ENCODE measurements at places on chromosomes 4 and X.

- no peak for DNase-seq
Measured at GRCh38 chr4:158599150-158599549, 72.5 kb downstream of the C4orf46 start.

GRCh38 chr4:89259301-89260028 is 48.1 kb downstream of the GPRIN3 start:
- no peak for DNase-seq

DNA sequence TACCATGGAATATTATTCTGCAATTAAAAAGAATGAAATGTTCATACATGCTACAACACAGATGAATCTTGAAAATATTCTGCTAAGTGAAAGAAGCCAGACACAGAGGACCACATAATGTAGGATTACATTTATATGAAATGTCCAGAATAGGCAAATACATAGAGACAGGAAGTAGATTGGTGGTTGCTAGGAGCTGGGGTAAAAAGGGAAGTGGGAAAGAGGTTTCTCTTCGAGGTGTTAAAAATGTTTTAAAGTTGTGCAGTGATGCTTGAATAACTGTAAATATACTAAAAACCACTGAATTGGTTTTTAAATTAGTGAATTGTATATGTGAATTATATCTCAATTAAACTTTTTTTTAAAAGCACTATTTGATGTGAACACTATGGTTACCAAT is 3.6 kb upstream of the NXT2 start:
- no peak for DNase-seq

DNA sequence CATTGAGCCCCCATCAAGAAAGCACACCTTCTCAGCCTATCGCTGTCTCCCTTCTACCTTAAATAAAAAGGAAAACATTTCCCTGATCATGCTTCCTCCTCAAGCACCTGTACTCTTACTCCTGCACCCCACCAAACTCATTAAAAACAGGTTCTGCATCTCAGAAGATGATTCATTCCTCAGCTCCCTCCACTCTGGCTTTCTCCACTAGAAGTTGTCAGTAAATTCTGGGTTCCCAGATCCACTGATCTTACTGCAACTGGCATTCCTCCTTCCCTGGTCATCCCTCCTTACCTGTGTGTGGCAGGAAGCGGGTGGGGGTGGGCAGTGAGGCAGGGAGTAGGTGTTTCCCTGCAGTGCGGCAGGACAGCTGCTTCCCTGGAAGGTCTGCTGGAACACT is 108.8 kb downstream of the GPR143 start:
- no peak for DNase-seq

DNA sequence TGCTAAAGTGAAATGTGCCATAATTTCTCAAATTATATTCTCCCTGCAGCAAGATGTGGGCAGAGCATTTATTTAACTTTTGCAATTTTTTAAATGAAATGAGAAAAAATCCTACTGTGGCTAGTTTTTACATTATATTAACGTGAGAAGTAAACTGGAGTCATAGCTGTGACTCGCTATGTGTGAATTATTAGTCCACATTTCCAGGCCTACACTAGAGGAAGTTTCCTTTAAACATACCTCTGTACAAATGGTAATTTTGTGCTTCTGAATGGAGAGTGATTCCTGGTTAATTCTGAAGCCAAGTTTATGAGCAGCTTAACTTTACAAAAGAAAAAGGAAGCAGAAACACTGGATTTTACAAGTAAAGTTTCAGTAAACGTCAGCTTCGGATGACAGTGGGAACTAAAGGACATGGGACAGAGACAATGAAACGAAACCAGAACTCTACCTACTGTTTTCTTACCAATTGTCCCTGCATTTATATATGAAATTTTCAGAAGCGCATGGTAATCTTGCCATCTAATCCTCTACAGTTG is 72.4 kb downstream of the FBXO8 start:
- no peak for DNase-seq

- no peak for DNase-seq
Measured at GRCh38 chrX:70592091-70592490, 147.5 kb downstream of the DLG3 start.

- no peak for DNase-seq
Measured at GRCh38 chr4:117793845-117794480, 240.3 kb upstream of the NDST3 start.

DNA sequence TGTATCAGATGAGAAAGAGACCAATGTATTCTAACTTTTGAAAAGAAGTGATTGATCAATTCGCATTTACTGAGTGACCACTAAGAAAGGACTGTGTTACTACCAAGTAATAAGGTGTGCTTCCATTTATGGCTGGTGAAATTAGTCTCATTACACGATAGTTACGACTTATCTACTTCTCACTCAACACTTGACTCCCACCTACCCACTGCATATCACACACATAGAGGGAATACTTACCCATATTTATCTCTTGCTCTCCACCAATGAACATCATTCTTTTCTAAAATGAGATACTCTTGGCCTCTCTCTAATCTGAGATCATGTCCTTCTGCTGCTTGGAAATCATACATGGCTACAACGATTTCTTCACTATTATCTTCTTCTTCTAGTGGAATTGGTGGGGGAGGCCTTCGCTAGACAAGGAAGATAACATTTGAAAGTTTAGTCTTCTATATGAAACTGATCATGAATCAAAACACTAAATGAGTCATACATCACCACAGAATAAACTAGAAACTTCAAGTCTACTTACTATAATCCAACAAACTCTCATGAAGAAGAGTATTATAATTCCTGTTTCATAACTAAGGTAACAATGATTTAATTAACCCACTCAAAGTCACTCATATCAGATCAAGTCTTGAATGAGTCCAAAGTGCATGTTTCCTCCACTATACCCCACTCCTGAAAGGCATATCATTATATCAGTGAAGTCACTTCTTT is 33.7 kb upstream of the TXK start:
- no peak for DNase-seq

DNA sequence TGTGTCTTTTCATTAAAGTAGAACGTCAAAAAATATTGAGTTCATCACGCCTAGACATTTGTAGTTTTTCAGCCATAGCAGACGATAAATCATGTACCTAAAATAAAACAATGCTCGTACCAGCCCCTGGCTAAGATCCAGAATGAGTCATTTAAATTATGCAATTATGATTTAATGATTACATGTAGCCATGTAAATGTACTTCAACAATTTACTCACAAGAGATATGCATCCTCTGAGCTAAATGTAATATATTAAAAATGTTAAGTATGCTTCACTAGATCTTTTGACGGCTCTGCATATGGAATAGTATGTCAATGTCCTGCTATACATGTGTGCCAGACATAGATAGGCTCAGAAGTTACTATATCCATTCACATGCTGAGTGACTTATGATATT is 1077.8 kb downstream of the ARAP2 start:
- no peak for DNase-seq

DNA sequence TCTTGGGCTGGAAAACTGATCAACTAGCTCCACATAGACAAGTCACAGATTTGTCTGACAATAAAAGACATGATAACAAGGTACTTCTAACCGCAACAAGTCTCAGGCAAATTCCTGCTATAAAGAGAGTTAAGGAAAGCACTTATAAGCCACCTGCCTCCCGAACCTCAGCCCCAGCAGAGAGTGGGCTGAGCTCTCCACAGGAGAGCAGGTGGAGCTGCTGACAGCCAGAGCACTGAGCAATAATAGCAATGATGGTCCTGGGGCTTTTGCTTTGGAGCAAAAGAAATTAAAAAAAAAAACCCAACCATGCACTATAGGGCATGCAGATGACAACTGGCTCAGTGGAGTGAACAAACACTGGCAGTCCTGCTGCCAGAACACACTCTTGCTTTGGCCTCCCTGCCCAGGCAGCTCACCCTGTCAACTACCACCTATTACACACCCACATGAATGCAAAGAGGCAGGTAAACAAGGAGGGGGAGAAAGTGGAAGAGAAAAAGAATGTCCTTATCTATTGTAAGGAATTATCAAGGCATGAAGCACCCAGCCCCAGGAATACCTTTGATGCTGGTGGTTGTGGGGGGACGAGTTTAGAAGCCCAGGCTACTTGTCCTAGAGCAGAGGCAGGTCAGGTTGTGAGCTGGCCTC is 135.8 kb upstream of the DGKK start:
- no peak for DNase-seq

- DNase-seq = no peak
Measured at GRCh38 chr4:156237231-156237630, 283.6 kb upstream of the CTSO start.

DNA sequence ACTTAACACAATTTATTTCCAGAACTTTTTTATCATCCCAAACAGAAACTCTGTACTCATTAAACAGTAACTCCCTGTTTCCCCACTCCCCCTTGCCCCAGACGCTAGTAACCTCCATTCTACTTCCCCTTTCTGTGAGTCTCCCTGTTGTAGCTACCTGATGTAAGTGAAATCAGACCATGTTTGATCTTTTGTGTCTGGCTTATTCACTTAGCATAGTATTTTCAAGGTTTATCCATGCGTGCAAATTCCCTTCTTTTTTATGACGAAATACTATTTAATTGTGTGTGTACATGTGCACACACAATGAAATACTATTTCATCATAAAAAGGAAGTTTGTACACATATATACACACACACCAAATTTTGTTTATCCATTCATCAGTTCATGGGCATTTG is 5.2 kb downstream of the PKD2 start:
- no peak for DNase-seq

DNA sequence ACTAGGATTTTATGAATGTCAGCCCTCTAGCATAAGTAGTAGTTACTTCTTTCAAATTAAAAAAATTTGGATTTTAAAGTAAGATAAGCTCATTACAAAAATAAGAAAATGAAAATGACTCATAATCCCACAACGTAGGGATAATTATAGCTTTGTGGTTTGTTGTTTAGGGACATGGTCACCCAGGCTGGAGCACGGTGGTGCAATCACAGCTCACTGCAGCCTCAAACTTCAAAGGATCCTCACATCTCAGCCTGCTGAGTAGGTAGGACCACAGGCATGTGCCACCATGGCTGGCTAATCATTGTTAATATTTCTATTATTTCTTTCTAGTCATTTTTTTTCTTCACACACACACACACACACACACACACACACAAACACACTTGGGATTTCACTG is 57.6 kb downstream of the PLAC1 start:
- no peak for DNase-seq

- DNase-seq = no peak
Measured at GRCh38 chr4:139853309-139853708, 187.7 kb downstream of the MGST2 start.

DNA sequence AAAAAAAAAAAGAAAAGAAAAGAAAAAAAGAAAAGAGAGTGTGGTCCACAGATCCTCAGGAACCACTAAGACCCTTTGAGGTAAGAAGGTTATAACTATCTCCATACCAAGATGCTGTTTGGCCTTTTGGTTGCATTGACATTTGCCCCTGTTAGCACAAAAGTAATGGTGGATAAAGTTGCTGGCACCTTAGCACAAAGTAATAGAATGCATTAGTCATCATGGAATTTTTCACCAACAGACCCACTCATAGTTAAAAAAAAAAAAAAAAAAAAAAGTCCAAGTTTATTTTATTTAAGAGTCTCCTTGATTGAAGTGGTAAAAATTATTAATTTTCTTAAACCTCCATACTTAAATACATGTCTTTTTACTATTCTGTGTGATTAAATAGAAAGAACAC is 78.4 kb upstream of the RBPJ start:
- DNase-seq = no peak

DNA sequence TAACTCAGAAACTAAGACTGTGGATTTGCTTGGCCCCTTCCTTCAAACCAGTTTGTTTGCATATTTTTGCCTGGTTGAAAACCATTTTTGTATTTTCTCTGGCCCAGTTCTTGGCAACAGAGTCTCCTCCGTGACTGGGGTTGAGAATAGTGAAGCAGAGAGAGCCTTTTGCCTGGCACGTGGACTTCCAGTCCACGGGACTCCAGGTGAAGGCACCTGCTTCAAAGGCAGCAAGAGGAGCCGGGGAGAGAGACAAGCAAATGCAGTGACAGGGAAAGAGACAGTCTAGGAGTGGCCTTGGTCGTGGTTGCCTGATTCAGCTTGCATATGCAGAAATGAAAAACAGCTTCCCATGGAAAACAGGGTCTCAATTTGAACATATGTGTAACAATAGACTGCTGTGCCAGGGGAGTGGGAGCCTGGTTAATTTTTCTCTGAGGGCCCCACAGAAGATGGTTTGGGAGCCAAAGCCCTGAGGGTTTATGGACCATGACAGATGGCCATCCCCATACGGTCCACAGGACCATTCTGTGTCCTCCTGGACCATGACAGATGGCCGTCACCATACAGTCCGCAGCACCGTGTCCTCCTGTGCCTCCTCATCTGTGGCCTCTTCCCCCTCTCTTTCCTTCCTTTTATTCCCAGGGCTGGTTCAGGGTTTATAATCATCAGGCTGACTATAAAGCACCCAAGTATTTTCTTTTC is 272.2 kb upstream of the RASGEF1B start:
- DNase-seq = no peak

GRCh38 chr4:97432551-97432950 is 710.7 kb downstream of the STPG2 start:
- DNase-seq = no peak

GRCh38 chr4:76658231-76659102 is 223.4 kb downstream of the SHROOM3 start:
- no peak for DNase-seq

GRCh38 chr4:158496030-158496741 is 25.5 kb upstream of the RXFP1 start:
- DNase-seq = no peak

GRCh38 chr4:28443801-28444412 is 1583.3 kb downstream of the STIM2 start:
- no peak for DNase-seq

- DNase-seq = no peak
Measured at GRCh38 chr4:155543126-155543765, 123.4 kb upstream of the GUCY1A1 start.

DNA sequence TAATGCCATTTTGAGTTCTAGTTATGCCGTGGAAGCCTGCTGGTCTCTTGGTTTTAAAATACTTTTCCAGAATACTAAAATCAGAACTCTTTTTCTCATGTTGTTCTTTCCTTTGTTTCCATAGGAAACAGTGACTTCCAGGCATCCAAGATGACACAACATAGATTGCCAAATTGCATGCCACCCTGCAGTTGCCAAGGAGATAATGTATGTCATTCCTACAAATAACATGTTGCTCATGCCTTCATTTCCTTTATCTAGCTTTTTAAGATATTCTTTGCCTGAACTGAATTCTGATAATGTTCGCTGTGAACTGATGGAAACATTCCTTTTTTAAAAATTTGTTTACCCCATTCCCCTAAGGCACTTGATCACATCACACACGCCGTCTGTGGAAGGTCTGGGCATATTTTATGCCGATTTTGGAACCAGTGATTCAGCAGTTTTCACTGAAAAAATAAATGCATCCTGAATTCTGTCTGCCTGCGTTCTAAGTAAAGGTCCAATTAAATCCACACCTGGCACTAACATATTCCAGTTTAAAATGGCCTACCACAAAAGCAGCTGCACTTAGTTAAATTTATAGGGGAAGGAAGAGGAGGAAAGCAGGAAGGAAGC is 38.0 kb upstream of the COX7B2 start:
- DNase-seq = no peak

GRCh38 chrX:53438174-53438831 is 4.1 kb upstream of the HSD17B10 start:
- no peak for DNase-seq

All from stimulated activated CD8-positive, alpha-beta memory T cell treated with anti-CD3 and anti-CD28 coated beads, Interleukin-7, amount 100 ng/mL, for 1 hour (primary cell).